ENCODE measurements at places on chromosomes 13 and 19. TPM values are rescaled to one million over a fixed set of nuclear protein-coding genes. Genes with fewer than 3 reads are reported as not detected.

The GARRE1 gene
- 13.2 TPM for total RNA-seq

The RASGRP4 gene
- total RNA-seq: 10.1 TPM

DNA sequence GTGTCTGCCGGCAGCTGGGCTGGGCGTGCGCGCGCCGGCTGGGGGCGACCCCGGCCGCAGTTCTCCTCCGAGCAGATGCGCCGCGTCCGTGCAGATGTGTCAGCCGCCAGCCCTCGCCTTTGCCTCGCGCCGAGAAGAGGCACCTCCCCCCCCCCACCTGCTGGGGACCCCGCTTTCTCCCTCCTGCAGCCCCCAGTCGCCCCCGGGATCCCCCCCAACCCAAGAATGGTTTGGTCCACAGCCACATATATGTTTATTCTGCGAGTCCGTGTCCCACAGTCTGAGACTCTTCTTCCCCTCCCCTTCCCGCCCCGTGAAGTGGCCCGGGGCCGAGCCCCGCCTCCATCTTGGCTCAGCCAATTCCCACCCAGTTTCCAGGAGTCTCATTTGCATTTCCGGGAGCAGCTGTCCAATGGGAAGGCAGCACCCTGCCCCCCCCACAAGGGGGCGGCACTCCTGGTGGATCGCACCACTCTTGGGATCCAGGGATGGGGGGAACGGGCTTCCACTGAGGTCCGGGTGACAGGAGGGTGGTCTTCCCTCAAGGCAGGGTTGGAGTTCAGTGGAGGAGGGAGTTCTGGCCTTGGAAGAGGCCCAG is 8.6 kb downstream of the ISOC2 start:
- peak; percentile 41 for DNase-seq
- H3K27me3 ChIP-seq: peaks cover 20% of the 10 kb centered on the region
- H3K36me3 ChIP-seq: peaks cover 7% of the 10 kb centered on the region
- H3K4me3 ChIP-seq: peak overlapping the region; percentile 59
- no peak overlapping the region for H3K27ac ChIP-seq

GRCh38 chr13:51422484-51422883 is 30.4 kb downstream of the INTS6 start:
- no peak for DNase-seq
- peaks cover 16% of the 10 kb centered on the region for H3K36me3 ChIP-seq
- H3K4me1 ChIP-seq: peaks cover 66% of the 10 kb centered on the region

DNA sequence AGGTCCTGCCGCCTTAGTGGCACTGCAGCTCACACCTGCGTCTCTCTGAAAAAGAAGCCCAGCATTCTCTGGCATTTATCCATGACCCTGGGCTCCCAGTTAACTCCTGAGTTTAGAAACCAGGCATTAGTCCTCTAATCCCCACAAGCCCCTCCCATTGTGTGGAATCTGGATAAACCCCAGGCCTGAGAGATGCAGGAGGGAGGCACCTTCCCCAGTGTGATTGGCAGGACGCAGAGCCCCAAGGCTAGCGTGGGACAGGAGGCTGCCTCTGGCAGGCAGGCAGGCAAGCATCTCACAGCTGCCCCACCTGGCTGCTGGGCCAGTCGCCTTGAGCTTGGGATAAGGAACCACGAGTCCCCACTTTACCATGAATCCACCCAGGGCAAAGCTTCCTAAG is 11.0 kb upstream of the SERPINE3 start:
- peaks cover 4% of the 10 kb centered on the region for H3K36me3 ChIP-seq
- no peak overlapping the region for H3K27ac ChIP-seq
- peaks cover 27% of the 10 kb centered on the region for H3K4me1 ChIP-seq
- H3K4me3 ChIP-seq: no peak overlapping the region

The KASH5 gene
- 1.6 TPM for total RNA-seq

DNA sequence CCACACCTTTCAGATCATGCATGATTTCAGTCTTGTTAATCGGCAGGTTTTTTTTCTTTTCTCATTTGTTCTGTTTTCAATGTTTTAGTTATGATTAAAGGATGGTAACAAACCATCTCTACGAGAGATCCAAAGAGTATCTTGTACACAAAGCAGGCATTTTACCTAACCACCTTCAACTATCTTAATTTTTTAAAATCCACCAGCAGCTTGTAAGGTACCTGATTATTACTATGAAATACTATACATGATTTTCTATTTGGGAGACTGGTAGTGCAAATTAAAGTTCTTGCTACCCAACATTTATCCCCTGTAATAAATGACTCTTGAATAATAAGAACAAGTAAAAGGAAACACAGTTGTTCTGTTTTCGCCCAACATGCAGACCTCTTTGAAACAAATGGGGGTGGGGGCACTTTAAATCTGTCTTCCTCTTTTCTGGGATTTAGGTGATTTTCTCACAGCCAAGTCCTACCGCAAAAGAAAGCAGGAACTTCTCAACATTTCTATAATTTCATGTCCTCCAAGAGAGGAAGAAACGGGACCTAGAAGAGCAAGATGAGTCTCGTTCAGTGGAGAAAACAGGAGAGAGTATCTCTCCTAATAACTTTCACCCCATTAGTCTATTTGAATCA is 3.6 kb downstream of the POU4F1 start:
- peak overlapping the region; percentile 44 for H3K27ac ChIP-seq
- peaks cover 26% of the 10 kb centered on the region for H3K4me1 ChIP-seq
- peaks cover 9% of the 10 kb centered on the region for H3K36me3 ChIP-seq
- peaks cover 81% of the 10 kb centered on the region for H3K27me3 ChIP-seq
- no peak for DNase-seq

The PHF11 gene
- 98.9 TPM for total RNA-seq

- peaks cover 9% of the 10 kb centered on the region for H3K4me1 ChIP-seq
- H3K27me3 ChIP-seq: no peaks in the 10 kb centered on the region
- DNase-seq: no peak
- H3K4me3 ChIP-seq: peak overlapping the region; percentile 20
- no peaks in the 10 kb centered on the region for H3K36me3 ChIP-seq
- no peak overlapping the region for H3K27ac ChIP-seq
Measured at GRCh38 chr19:4877753-4878490, 10.5 kb upstream of the PLIN3 start.

DNA sequence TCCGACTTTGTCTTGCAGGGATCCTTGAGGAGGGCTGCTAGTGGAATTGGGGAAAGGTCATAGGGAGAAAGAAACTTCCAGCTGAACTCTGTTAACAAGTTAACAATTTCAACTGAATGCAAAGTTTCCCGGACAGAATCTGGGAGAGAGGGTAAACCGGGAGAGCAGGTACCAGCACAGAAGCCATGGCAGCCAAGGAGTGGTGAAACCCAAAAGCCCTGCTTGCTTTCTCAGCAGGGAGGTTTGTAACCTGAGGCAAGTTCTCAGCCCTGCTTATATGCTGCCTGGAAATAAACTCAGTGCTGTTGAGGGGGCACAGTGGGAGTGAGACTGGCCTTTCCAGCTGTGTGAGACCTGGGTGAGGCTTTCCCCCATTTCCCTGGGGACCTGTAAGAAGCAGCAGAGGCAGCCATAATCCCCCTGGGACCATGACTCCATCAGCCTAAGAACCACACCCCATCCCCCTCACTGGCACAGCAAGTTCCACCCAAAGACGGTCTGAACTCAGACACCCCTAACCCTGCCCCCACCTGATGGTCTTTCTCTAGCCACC is 84.0 kb downstream of the SUCLA2 start:
- DNase-seq: no peak
- H3K27ac ChIP-seq: no peak overlapping the region
- no peak overlapping the region for H3K4me3 ChIP-seq
- H3K36me3 ChIP-seq: peaks cover 10% of the 10 kb centered on the region
- H3K27me3 ChIP-seq: no peaks in the 10 kb centered on the region
- no peaks in the 10 kb centered on the region for H3K4me1 ChIP-seq

- H3K36me3 ChIP-seq: no peaks in the 10 kb centered on the region
- DNase-seq: no peak
- H3K27ac ChIP-seq: no peak overlapping the region
- no peaks in the 10 kb centered on the region for H3K27me3 ChIP-seq
Measured at GRCh38 chr13:21530656-21531055, 71.6 kb upstream of the ZDHHC20 start.

The A1BG gene
- total RNA-seq: 25.4 TPM

- H3K27ac ChIP-seq: no peak overlapping the region
- no peaks in the 10 kb centered on the region for H3K27me3 ChIP-seq
- no peak for DNase-seq
- H3K4me1 ChIP-seq: no peaks in the 10 kb centered on the region
- no peaks in the 10 kb centered on the region for H3K36me3 ChIP-seq
Measured at GRCh38 chr13:38008636-38009035, 139.1 kb upstream of the TRPC4 start.

The CEACAM1 gene
- 8.2 TPM for total RNA-seq

GRCh38 chr13:52053460-52053859 is 29.0 kb downstream of the UTP14C start:
- no peaks in the 10 kb centered on the region for H3K27me3 ChIP-seq
- H3K36me3 ChIP-seq: peaks cover 1% of the 10 kb centered on the region
- no peak for DNase-seq
- no peak overlapping the region for H3K4me3 ChIP-seq
- no peak overlapping the region for H3K27ac ChIP-seq
- H3K4me1 ChIP-seq: no peaks in the 10 kb centered on the region

DNA sequence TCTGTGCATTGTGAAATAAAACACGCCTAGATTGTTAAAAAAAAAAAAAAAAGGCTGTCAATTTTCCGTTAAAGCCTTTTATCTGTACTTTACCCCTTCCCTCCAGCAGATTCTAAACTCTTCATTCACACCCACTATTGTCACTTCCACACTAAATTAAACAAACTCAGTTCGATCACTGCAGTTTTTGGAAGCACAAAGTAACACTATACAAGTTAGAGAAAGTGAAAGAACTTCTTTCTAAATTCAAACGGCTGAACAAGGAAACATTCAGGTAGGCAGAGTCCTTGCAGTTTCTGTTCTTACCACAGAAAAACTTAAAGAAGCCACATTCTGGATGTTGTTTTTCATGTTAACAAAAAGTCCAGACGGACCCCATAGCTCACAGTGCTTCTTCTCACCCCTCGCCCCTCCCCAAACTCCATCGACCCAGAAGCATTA is 27.5 kb upstream of the UBE2L5 start:
- DNase-seq: peak; percentile 30
- peak overlapping the region; percentile 84 for H3K27ac ChIP-seq
- peaks cover 55% of the 10 kb centered on the region for H3K4me1 ChIP-seq
- peak overlapping the region; percentile 80 for H3K4me3 ChIP-seq
- no peaks in the 10 kb centered on the region for H3K36me3 ChIP-seq

- DNase-seq: no peak
- no peak overlapping the region for H3K27ac ChIP-seq
- no peaks in the 10 kb centered on the region for H3K4me1 ChIP-seq
- peaks cover 2% of the 10 kb centered on the region for H3K27me3 ChIP-seq
- no peak overlapping the region for H3K4me3 ChIP-seq
- no peaks in the 10 kb centered on the region for H3K36me3 ChIP-seq
Measured at GRCh38 chr13:42885325-42885724, 103.9 kb downstream of the FAM216B start.

DNA sequence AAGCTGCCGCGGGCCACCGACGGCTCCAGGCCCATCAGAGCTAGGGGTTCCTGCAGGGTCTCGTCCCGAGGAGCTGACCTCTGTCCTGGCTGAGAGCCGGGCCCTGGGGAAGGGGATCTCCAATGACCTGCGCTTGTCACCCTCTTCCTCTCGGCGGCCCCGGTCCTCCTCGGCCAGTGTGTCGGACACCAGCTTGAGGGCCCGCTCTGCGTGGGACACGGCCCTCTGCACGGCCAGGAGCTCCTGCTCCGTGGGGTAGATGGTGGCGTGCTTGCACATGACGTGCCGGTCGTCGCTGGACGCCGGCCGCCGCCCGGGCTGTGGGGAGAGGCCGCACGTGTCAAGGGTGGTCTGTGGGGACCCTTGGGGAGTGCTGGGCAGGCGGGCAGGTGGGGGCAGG is 32.7 kb upstream of the MATK start:
- no peak for DNase-seq
- no peaks in the 10 kb centered on the region for H3K36me3 ChIP-seq
- H3K27ac ChIP-seq: no peak overlapping the region

DNA sequence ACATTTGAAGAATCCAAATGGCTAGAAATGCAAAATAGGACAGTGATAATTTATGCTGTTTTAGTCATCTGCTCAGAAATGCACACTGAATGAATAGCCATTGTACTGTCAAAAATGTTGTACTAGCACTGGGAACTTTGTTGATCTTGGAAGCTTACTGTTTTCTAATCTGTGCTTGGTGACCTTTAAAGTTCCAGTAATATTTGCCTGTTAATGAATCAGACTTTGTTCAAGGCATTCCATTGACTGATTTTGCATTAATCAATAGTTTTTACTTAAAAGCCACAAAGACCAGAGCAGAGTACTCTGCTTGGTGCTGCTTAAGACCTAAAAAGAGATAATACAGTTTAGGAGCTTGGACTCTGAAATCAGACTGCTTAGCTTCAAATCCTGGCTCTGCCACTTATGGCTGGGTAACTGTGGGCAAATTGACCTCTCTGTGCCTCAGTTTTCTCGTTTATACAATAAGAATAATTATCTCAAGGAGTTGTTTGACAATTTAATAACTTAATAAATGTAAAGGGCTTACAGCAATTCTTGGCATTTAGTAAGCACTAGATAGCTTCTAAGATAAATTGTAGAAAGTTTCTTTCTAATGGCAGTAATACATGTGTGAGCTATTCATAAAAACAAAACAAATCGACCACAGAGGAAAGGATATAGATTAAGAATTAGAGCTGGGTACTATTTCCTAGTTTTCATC is 4.6 kb upstream of the SLAIN1 start:
- H3K27me3 ChIP-seq: no peaks in the 10 kb centered on the region
- H3K36me3 ChIP-seq: no peaks in the 10 kb centered on the region
- H3K4me3 ChIP-seq: no peak overlapping the region
- H3K27ac ChIP-seq: no peak overlapping the region
- DNase-seq: no peak

DNA sequence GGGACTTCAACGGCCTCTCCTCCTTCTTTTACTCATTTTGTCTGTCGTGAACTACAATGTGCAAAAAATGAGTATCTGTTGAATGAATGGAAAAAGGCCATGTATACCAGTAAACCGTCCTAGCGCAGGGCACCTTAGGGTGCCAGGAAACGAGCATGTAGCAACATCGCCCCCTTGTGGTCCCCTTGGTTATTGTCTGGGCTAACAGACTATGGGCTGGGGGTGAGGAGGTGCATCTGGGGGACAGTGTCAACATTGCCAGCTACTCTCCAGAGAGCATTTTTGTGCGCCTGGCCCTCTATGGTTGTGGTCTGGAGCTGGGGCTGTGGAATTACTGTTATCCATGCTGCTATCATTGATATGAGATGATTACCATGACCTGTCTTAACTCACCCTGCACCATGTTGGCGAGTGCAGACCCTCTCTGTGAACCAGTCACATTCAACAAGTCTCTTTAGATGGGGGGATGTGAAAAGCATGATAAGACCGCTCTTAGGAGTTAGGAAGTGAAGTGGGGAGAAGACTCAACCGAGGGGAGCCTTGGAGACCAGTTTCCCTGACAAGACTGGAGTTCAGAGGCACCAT is 22.8 kb upstream of the SIGLEC11 start:
- peak; percentile 78 for DNase-seq
- peaks cover 8% of the 10 kb centered on the region for H3K36me3 ChIP-seq
- peaks cover 28% of the 10 kb centered on the region for H3K4me1 ChIP-seq
- no peaks in the 10 kb centered on the region for H3K27me3 ChIP-seq
- no peak overlapping the region for H3K27ac ChIP-seq

- no peaks in the 10 kb centered on the region for H3K4me1 ChIP-seq
- no peak overlapping the region for H3K4me3 ChIP-seq
- H3K27ac ChIP-seq: no peak overlapping the region
- no peaks in the 10 kb centered on the region for H3K27me3 ChIP-seq
- DNase-seq: no peak
Measured at GRCh38 chr13:91523116-91523515, 124.7 kb downstream of the GPC5 start.

GRCh38 chr19:43572171-43572588 is 3.1 kb downstream of the XRCC1 start:
- H3K4me1 ChIP-seq: peaks cover 53% of the 10 kb centered on the region
- no peaks in the 10 kb centered on the region for H3K27me3 ChIP-seq
- H3K27ac ChIP-seq: peak overlapping the region; percentile 89
- DNase-seq: no peak

Measured in activated T-cell treated with anti-CD3 and anti-CD28 coated beads, Interleukin-2, amount 50 U/mL, for 72 hours (primary cell).